ENCODE measurements at places on chromosomes 3 and 15.

GRCh38 chr3:86047161-86047560 is 943.8 kb downstream of the VGLL3 start:
- no peak for DNase-seq

DNA sequence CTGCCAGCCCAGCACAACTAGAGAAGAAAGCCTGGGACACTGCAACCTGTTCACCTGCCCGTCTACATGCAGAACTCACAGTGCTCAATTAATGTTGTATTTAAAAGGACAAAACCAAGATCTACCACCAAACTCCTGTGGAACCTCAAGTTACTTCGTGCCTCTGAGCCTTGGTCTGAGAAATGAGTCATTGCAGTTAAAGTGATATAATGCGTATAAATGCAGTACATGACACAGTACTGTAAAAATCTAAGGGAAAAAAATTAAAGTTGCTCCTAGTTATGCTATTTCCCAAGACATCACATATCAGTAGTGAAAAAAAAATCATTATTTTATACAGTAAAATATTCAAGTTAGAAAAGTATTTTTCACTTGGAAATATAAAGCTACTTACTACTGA is 138.9 kb downstream of the ZIC4 start:
- no peak for DNase-seq

DNA sequence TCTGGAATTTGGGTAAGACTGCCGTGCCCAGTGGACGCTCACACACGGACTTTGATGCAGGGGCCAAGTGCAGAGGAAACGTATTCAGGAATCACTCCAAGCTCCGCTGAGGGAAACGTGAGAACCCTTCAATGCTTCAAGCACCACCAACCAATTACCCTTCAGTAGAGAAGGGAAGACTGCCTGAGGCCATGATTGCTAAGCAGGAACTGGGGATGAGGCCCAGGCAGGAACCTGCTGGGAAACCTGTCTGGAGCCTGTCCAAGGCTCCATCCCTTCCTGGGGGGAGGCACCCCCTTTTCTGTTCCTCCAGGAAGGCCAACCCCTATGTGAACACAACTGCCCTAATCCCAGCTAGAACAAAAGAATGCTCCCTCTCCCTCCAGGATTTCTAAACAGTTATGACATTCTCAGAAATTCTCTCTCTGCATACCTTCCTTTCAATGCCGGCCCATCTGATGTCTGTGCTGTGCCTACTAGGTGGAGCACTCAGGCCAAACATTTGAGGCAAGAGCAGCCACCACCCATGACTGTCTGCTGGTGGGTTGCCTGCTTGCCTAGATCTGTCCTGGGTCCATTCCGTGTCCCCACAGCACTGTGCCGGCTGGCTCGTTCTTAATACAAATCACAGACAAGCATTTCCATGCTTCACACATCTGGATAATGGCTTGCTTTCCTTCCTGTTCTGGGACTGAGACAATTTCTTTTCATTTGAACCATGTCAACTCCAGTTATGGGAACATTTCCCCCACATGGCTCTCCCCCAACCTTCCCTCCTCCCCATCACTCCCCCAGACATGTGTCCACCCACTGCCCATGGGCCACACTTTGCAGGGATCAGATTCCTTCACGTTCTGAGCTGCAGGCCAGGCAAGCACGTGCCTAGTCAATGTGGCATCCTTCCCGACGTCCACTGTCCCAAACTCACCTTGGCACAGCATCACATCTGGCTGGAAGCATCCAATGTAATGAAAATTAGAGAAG is 149.4 kb downstream of the ADAMTS17 start:
- DNase-seq: no peak

DNA sequence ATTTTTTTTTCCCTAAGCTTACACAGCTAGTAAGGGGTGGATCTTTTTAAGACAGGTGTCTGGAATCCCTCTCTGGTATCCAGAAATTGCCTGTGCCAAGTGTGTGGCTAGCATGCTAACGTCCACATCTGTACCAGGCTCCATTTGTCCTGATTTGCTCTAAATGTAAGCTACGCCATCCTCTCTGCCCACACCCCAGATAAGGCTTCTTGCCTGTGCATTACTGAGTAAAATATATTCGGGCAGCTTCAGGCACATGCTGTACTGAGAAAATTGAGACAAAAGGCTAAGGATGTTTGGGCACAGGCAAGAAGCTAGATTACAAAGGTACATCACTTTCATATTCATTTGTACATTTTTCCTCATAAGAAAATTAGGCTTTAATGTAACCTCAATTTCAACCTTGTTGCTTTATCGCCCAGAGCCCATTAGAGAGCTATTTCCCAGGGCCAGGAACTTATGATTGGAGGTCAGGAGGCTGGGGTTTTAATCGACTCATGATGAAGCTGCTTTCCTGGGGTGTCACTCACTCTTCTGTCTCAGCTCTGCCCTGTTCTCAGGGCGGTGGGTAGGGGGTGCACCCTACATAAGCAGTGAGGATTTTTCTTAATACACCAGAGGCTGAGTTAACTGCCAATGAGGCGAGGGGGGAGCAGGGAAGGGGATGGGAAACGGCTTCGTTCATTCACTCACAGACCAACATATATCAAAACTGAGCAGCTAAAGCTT is 106.3 kb downstream of the RORA start:
- no peak for DNase-seq

DNA sequence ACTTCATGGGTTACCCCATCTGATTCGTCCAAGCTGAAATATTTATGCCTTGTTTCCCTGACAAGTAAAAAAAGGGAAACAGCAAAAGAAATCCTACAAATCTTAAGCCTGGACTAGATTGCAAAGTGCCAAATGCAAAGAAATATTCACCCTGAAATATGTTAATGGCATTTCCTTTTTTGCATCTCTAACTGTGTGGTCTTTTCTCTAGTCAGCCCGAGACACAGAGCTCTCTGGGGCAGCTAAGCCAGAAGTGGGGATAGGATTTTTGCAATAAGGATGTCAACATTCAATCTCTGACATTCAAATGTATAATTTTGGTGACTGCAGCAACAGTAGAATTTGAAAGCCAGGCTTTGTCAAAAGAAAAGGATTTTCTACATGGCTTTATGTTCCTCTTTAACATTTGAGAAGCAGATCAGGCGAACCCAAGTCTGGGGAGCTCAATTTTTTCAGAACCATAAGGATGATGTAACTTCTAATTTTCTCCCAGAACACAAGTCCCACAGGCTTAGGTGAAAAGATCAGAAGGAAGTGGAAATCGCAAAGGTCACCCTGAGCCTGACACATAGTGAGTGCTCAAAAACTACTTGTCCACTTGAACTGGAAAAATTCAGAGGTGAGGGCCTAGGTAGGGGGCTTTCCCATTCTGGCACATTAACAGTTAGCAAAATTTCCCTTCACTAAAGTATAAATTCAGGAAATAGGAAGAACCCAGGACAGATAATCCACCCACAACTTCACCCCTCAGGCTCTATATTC is 28.2 kb upstream of the KCNMB3 start:
- no peak for DNase-seq

GRCh38 chr3:175818811-175819464 is 959.8 kb downstream of the NAALADL2 start:
- DNase-seq: no peak

GRCh38 chr15:37788767-37789396 is 145.6 kb upstream of the TMCO5A start:
- DNase-seq: no peak

GRCh38 chr15:82047453-82048400 is 1.9 kb upstream of the MEX3B start:
- DNase-seq: no peak

DNA sequence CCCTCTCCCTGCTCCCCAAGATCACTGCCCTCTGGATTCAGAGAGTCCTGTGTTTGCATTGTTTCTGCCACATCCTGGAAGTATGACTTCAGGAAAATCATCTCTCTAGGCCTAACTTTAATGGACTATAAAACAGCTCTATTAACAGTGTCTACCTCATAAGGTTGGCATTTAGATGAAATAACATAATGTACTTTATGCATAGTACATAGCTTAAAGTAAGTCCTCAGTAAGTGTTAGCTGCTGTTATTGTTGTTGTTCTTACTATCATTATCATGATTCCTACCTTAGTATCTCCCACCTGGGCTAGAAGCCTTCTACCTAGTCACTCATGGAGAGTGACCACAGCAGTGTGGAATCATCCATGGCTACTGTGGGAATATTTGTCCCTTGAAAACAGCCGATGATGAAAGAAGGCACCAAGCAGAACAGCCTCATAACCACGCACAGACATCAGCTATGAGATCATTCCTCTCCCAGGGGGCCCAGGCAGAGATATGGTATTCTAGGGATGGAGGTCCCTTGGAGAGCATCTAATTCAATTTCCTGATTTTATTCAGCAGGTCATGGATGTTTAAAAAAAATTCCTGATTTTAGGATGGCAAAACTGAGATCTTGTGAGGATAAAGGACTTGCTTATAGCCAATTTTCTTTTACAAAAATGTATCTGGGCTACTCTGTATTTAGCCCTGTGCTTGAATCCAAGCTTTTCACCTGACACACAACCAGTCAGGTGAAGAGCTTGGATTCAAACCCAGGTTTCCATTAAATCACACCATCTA is 1.9 kb downstream of the FSD2 start:
- DNase-seq: no peak
